Central memory CD4-positive, alpha-beta T cell (primary cell): ENCODE measurements at places on chromosomes 5 and 9.

DNA sequence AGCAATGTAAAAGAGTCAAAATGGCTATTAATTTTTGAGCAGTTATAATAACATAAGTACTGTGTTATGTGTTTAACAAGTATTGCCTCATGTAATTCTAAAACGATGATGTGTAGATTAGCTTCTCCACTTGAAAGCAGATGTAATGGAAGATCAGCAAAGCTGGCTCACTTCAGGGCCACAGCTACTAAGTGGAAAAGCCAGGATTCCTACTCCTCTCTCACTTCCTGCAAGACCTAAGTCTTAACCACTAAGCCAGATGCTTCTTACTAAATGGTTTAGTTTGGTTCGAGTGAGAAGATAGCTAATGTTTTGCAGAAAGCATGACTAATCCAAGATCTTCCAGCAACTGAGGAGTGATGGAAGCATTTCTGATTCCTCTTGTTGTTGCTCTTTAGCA, 15.7 kb upstream of the TNC start:
- DNase-seq = no peak

- no peak for DNase-seq
Observed at GRCh38 chr5:32230356-32231099, 56.4 kb upstream of the GOLPH3 start.

GRCh38 chr9:2425676-2426075, 195.9 kb upstream of the VLDLR start:
- no peak for DNase-seq

GRCh38 chr5:123220621-123221146, 131.6 kb downstream of the PRDM6 start:
- DNase-seq = no peak

- no peak for DNase-seq
Observed at GRCh38 chr5:8756498-8757084, 789.3 kb downstream of the SEMA5A start.

DNA sequence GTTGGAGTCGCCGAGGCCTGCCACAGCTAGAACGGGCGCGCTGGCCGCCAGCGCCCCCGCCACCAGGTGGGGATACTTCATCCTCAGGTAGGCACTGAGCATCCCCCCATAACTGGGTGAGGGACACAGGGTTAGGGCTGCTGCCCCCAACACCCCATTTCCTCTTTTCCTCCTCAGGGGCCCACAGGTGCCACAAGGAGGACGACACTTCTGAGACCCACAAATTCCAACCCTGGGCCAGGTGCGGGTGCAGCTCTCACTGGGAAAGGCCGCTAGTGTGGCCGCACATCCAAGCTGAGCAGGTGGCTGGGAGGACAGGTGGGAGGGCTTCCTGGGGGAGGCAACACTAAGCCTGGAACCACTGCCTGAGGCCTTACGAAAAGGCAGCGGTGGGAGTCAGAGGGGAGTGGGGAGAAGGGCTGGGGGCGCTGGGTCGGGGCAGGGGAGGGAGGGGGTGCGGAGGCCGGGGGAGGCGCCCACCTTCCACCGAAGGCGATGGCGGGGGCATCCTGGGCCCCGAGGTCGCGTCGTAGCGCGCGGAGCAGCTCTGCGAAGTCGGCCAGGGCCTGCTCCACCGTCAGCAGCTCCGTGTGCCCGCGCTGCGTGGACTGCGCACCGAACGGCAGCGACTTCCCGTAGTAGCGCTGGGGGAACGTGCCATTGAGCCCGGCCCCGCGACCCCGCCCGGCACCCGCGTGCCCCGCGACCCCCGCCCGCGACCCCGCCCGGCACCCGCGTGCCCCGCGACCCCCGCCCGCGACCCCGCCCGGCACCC, 961 bp downstream of the DPP7 start:
- peak; percentile 21 for DNase-seq

DNA sequence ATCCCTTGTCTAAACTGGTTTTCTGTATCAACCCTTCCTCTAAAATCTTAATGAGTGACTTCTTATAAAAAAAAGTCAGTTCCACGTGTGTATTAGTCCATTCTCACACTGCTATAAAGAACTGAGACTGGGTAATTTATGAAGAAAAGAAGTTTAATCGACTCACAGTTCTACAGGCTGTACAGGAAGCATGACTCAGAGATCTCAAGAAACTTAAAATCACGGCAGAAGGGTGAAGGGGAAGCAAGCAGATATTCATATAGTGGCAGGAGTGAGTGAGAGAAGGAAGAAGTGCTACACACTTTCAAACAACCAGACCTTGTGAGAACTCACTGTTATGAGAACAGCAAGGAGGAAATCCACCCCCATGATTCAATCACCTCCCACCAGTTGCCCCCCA, 307.8 kb upstream of the ARRDC3 start:
- DNase-seq = no peak

DNA sequence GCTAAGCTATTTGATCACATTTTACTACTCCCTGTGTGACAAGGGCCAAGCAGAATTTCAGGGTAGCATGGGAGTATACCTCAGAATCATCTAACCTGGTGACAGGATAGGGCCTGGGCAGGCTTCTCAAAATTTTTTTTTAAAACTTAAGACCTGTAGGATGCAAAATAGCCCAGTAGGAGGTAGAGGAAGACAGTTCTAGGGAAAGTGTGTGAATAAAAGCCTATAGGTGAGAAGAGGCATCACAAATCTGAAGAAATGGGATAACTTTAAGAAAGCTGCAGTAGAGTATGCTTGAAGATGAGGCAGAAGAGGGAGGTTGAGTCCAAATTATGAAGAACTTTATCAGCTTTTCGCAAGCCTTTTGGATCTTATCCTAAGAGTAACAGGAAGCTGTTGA, 32.3 kb downstream of the CNTRL start:
- peak; percentile 31 for DNase-seq

DNA sequence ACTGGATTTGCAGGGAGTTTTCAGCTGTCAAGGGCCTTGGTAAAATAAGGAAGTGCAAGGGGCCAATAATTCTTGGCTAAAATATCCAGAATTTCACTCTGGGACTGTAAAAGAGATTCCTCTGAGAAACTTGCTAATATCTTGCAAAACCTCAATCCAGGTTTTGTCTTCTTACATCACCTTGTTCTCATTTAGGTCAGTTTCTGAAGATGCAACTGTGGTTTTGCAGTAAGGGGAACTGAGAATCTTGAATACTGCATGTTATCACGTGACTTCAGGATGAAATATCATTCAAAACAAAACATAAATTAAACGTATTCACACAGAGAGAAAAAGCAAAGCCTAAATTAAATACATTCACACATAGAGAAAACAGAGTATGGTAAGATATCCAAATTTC, 35.0 kb upstream of the RIC1 start:
- no peak for DNase-seq

DNA sequence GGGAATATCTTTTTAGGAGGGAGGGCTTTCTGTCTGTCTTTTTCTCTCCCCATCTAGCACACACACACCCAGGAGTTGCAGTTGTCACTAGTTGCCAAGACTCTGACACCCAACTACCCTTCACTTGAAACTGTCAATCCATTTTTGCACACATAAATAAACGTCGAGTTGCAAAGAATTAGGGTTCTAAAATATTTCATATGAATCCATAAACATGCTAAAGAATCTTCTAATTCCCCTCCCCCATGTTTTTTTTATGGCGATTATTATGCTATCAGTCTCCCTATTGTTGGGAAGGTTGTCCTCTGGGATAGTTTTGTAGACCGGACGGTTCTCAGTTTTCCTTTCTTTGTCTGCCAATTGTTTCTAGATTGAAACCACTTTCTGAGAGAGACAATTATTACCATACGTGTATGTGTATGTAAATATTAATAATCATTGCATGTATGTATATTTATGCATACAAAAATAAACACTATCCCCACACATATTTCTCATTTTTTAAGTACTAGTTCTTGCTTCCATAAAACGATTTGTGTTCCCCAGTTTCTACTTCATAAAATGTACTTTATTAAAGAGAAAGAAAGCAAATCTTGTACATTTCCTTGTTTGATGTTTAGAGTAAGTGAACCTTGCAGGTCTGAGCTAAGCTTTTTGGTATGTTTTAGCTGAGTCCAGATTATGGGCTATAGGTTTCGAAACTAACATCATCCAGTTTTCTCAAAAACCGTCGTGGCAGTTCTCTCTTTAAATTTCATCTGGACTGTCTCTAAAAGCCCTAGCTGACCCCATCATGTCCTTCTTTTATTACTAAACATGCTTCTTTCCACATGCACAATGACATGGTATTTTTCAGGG, 165.0 kb upstream of the MPDZ start:
- no peak for DNase-seq

DNA sequence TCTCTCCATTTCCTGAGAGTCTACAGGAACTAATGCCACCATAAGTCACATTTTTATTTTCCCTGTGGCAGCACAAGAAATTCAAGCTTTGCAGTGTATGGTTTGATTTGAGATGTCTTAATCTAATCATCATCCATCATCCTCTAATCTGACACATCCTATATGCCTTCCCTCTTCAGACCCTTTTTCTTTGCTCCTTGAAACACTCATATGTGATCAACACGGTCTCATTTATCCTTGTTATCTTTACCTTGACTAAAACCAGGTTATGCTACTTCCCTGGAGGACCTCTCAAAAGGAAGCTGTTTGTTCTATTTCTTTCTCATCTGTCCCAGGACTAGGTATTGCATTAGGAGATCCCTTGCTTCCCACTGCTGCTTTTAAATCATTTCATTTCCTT, 146.9 kb upstream of the MRPS30 start:
- DNase-seq = no peak

- peak; percentile 54 for DNase-seq
Observed at GRCh38 chr5:68711293-68712200, 382.3 kb upstream of the SLC30A5 start.

DNA sequence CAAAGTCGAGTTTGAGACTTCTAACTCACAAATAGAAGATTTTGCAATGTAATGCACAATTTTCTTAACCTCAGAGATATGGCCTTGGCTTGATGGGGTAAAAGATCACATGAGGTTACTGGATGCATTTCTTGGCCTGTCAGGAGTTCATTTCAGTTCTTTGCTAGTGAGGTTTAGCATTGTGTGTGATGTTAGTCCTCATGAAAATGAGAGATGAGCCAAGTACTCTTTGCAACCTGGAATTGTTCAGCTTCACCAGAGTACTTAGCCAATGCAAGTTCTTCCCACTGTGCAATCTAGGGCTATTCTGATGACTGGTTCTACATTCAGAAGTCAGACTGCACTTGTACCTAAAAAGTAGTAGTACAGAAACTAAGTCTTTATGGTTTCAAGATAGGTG, 24.9 kb downstream of the GNAQ start:
- no peak for DNase-seq

- no peak for DNase-seq
Observed at GRCh38 chr9:109730228-109730627, 49.8 kb upstream of the PALM2AKAP2 start.

- DNase-seq = no peak
Observed at GRCh38 chr9:72883875-72884274, 69.0 kb downstream of the ALDH1A1 start.
